ENCODE measurements at places on chromosomes 1 and 21. TPM values are rescaled to one million over a fixed set of nuclear protein-coding genes. Genes with fewer than 3 reads are reported as not detected.

GPA33 gene
- total RNA-seq: 0.25 TPM

- H3K36me3 ChIP-seq: no peaks in the 10 kb centered on the region
- H3K27me3 ChIP-seq: peaks cover 3% of the 10 kb centered on the region
- no peaks in the 10 kb centered on the region for H3K4me1 ChIP-seq
- H3K4me3 ChIP-seq: no peak overlapping the region
- no peak overlapping the region for H3K27ac ChIP-seq
Observed at GRCh38 chr1:183163316-183163715, 22.7 kb upstream of the LAMC2 start.

KCNJ9 gene
- total RNA-seq: not detected

DNA sequence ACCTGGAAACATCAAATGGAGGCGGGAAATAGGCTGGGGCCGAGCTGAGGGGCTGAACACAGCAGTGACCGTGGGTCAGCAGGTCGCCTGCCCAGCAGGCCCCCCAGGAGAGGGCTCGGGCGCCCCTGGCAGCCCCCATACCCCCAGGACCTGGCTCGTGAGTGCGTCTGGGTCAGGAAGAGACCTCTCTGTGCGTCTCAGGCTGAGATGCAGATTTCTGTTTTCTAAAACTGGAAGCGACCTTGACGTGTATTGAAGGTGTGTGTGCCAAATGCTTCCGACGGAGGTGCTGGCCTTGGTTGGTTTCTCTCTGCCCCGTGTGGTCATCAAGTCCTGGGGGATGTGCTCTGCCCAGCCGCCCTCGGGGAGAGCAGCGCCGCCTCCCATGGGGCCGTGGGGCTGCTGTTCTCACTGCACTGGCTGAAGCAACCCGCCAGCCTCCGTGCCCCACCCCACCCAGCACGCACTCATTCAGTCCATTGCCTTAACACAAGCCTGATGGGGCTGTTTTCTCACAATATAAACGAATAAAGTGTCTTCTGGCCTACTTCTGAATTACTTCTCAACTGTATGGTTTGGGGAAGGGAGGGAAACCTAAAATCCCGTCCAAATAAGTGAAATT lies 7.4 kb downstream of the PEX10 start:
- no peak overlapping the region for H3K27ac ChIP-seq
- H3K4me1 ChIP-seq: peaks cover 6% of the 10 kb centered on the region
- H3K27me3 ChIP-seq: no peaks in the 10 kb centered on the region
- H3K36me3 ChIP-seq: peaks cover 28% of the 10 kb centered on the region

All from activated CD8-positive, alpha-beta T cell treated with anti-CD3 and anti-CD28 coated beads for 36 hours (primary cell).